ENCODE measurements at places on chromosomes 7 and 10.

GRCh38 chr7:98294326-98294725, 12.8 kb downstream of the BRI3 start:
- DNase-seq = no peak

- DNase-seq = peak; percentile 21
These were observed 4.9 kb upstream of the SLC29A3 start for GRCh38 chr10:71314028-71314693.

- peak; percentile 84 for DNase-seq
These were observed 623 bp downstream of the HOXA4 start for GRCh38 chr7:27129729-27130539.

GRCh38 chr7:131859147-131859821, 302.9 kb upstream of the PODXL start:
- peak; percentile 61 for DNase-seq

- DNase-seq = no peak
These were observed 32.8 kb downstream of the ARL4A start for GRCh38 chr7:12719981-12720865.

DNA sequence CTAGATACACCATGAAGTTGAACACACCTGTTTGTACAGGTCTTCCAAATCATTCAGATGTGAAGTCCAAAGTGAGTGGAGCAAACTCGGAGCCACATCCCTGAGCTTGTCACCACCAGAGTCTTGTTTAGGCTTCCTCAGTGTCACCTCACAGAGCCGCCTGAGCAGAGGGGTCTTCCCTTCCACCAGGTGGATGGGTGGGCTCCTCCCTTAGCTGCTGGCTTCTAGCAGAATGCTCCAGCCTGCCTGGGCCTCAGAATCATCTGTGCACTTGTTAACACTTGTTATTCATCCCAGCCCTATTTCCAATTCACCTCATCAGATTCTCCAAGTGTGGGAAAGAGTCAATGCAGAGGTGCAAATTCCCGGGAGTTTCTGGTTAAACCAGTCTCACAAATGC, 32.5 kb downstream of the C10orf71 start:
- DNase-seq = no peak

DNA sequence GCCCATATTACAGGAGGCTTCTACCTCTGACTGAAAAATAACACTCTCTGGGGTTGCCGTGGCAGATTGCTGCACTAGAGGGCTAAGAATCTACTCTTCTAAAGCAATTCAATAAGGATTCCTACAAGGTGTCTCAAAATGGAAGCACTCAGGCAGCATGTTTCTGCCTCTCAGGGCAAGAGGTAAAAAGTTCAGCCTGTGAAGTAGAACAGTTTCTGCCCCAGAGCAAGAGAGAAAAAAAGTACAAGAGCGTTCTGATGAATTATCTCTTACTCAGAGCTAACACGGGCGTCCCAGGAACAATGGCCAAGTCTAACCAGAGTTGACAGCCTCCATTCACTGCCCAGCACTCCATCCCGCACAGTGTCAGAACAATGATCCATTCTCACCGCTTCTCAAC, 71.3 kb upstream of the TES start:
- DNase-seq = no peak

DNA sequence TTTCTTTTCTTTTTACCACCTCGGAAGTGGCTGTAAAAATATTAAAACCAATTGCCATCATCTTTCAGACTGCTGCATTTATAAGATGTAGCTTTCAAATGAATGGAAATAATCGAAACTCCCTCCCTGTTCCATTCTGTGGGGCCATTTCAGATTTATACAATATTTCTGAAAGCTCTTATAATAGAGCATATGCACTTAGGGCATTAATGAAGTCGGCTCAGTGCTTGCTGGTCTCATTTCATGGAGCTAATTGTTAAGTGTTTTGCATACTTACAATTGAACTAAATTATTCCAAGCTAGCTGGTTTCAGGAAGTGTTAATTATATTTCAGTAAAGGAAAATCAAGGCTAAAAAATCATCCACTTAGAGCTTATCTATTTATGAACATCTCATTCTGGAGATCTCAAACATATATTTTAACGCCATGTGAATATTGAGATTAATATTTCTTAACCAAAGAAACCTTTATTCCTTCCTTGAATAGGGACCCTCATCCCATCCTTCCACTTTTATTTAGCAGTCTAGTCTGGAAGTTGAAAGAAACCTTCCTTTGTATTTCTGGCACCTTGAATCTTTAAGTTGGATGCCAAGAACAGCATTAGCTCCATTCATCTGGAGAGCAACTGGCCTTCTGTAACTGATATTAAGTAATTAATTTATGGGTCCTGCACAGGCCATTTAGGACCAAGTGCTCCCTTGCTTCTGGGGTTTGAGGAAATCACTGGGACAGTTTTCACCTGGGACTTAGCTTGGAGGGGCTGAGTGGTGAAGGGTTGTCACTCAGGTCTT, 45.1 kb downstream of the RPS24 start:
- no peak for DNase-seq

DNA sequence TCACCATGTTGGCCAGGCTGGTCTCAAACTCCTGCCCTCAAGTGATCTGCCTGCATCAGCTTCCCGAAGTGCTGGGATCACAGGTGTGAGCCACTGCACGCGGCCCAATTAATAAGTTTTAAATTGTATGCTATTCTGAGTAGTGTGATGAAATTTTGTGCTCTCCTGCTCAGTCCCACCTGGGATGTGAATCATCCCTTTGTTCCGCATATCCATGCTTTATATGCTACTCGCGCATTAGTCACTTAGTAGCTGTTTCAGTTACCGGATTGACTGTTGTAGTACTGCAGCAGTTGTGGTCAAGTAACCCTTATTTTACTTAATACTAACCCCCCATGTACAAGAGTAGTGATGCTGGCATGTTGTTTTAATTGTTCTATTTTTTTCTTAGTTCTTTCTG, 47.3 kb upstream of the OIT3 start:
- no peak for DNase-seq

GRCh38 chr7:9582824-9583223, 1149.4 kb downstream of the NXPH1 start:
- DNase-seq = no peak

GRCh38 chr10:95430231-95430951, 130.8 kb downstream of the SORBS1 start:
- peak; percentile 30 for DNase-seq

Data from NCI-H1092 treated with DMSO at 0.1 percent for 48 hours (cell line).